Tibial artery (tissue), 4 donors: ENCODE measurements at places on chromosomes 2 and 18.

- DNase-seq: no peak
Observed at GRCh38 chr2:84102274-84102673, 356.8 kb downstream of the SUCLG1 start.

- no peak for DNase-seq
Observed at GRCh38 chr2:70673041-70673647, 94.9 kb downstream of the ADD2 start.

DNA sequence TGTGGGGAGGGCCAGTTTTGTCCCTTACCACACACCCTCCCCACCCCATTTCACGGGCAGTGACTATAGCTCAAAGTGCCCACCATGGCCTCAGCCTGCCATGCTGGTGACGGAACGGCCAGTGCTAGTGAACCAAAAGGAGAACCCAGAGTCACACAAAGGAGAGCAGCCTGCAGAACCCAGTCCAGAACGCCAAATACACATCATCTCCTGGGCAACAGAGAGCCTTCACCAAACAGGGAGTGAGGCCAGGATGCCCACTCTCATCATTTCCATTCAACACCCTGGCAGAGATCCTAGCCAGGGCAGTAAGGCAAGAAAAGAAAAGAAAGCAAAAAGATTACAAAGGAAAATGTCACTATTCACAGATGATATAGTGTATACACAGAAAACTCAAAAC, 38.3 kb downstream of the HDAC4 start:
- DNase-seq: no peak

DNA sequence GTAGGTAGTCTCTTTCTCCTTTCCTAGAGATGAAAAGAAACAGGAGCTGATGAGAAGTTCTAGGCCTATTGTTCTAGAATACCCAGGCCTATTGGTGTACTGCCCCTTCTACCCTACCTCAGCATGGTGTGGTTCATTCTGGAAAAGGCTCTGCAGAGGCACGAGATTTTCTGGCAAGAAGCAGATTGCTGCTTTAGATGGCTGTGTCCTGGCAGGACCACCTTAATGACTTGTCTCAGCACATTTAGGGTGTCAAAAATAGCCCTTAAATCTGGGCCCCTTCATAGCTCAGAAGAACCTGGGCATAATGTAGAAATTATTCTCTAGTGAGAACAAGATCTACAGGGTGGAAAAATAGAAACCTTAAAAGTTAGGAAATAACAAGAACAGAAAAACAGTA, 87.9 kb downstream of the BCL2L11 start:
- DNase-seq: no peak

- no peak for DNase-seq
Observed at GRCh38 chr2:190663839-190664238, 15.0 kb downstream of the NAB1 start.

GRCh38 chr2:27509326-27509725, 12.7 kb downstream of the GCKR start:
- DNase-seq: no peak

GRCh38 chr2:136935119-136935518, 169.8 kb downstream of the THSD7B start:
- DNase-seq: no peak
